ENCODE measurements at places on chromosomes 1 and 21. TPM values are rescaled to one million over a fixed set of nuclear protein-coding genes. Genes with fewer than 3 reads are reported as not detected.

ERG gene
- 16.1 TPM for total RNA-seq

ALX3 gene
- not detected for total RNA-seq

ADAMTS5 gene
- 7.9 TPM for total RNA-seq

SPRR3 gene
- not detected for total RNA-seq

ADAMTS4 gene
- 117 TPM for total RNA-seq

HMCN1 gene
- 10.4 TPM for total RNA-seq

RCC2 gene
- 15.6 TPM for total RNA-seq

C1orf226 gene
- total RNA-seq, result 2.3 TPM
